ENCODE measurements at places on chromosomes 3 and 15. TPM values are rescaled to one million over a fixed set of nuclear protein-coding genes. Genes with fewer than 3 reads are reported as not detected.

SLCO2A1 gene
- 5.6 TPM for total RNA-seq

CLSTN2 gene
- 0.05 TPM for total RNA-seq

TGM5 gene
- not detected for total RNA-seq

IL5RA gene
- not detected for total RNA-seq

GRK7 gene
- not detected for total RNA-seq

C3orf85 gene
- total RNA-seq, result not detected

ZNF80 gene
- not detected for total RNA-seq

CHRFAM7A gene
- not detected for total RNA-seq

RARB gene
- 35.0 TPM for total RNA-seq
